ENCODE measurements at places on chromosomes 2 and 18. TPM values are rescaled to one million over a fixed set of nuclear protein-coding genes. Genes with fewer than 3 reads are reported as not detected.

GRCh38 chr2:235390108-235390815 lies 103.6 kb upstream of the AGAP1 start:
- peak; percentile 33 for DNase-seq

DNA sequence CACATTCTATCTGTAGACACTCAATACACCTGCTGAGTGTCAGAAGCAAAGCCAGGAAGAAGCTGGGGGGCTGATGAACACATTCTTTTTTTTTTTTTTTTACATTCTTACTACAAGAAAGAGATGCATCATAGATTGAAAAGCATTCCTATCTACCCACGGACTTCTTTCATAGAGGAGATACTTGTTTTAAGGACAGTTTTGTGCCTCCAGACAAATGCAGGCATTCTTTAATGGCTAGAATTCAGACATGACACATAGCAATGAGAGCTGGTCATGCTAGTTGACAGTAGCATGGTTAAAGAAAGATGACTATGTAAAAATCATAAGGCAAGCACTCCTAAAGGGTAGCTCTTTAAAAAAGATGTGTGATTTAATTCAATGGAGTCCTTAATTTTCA lies 110.2 kb downstream of the EPHA4 start:
- DNase-seq: peak; percentile 71

DNA sequence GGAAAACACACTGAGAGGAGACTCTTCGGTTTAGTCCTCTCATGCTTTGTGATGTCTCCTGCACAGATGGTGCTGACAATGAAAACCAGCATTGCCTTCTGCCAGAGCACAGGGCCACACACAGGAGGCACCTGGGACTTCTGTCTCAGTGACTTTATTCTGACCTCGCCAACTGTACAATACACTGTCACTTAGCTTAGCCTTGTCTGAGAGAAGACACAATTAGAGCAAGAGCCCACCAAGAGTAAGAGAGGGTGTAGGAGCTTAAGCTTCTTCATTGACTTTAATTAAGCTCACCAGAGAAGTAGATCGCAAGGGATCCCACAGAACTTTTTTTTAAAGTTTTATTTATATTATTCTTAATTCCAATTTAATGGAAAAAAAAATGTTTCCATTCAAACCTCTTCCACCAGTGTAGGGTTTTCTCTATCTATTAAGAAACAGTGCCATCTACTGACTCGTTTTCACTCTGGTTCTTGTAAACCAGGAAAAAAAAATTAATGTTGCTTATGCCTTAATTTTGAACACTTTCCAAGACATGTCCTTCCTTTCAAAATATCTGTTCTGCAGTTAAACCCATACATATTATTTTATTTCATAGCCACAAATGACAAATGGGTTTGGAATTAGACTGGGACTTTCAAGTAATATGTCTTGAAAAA lies 42.4 kb upstream of the DDX18 start:
- DNase-seq: peak; percentile 38

DNA sequence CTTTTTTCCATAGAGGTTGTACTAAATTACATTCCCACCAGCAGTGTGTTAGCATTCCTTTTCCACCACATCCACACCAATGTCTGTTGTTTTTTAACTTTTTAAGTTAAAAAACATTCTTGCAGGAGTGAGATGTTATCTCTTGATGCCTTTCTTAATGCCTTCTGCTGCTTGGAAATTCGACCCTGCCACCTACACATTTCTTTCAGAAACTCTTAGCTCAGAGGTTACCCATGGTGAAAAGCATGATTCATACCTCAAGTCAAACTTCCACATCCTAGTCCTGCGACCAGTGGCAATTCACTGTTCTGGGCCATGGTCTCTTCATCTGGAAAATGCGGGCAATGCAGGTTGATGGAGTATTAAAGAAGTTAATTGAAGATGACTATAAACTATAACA lies 12.7 kb upstream of the HNMT start:
- DNase-seq: peak; percentile 84

- no peak for DNase-seq
Observed at GRCh38 chr2:110873056-110873502, 140.7 kb downstream of the ACOXL start.

DNA sequence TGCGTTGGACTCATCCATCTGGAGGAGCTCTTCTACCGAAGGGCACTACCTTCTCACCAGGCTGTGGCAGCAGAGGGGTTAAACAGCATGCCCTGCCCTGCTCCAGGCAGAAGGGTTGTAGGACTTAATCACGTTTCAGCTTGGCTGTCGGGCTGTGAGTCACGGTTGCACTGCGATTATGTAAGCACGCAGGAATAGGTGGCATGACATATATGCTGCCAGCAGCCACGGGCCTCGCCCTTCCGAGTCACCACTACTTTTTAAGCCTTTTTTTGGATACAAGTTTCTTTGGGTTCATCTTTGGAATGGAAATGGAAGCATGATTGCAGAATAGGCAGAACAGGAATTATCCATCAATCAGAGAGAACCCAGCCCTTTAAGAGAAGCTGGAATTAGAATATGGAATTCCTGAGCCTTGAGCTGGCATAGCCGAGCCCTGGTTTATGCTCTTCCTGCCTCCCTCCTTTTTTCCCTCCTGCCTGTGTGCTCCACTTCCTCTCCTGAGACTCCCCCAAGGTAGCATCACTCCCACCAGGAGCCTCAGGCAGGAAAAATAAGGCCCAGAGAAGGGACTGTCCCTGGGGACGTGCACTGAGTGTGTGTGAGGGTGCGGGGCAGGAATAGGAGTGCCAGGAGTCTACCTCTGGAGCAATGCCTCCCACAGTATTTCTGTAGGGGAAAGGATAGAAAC lies 86.8 kb downstream of the SEMA4F start:
- peak; percentile 96 for DNase-seq

DNA sequence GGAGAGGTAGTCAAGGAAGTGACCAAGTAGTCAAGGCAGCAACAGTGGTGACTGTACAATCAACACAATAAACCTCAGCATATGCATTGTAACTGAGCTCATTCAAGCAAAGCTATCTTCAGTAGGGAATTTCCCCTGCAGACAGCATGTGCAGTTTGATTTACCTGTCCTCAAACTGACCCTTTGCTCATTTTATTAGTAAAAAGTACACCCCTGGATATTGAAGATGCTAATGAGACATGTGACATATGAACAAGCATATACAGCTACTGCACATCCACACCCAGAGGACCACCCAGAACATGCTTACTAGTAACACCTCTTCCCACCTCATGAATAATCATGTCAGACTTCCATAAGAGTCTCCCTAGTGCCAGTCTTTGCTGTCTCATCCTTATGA lies 15.4 kb downstream of the C2orf81 start:
- peak; percentile 40 for DNase-seq

DNA sequence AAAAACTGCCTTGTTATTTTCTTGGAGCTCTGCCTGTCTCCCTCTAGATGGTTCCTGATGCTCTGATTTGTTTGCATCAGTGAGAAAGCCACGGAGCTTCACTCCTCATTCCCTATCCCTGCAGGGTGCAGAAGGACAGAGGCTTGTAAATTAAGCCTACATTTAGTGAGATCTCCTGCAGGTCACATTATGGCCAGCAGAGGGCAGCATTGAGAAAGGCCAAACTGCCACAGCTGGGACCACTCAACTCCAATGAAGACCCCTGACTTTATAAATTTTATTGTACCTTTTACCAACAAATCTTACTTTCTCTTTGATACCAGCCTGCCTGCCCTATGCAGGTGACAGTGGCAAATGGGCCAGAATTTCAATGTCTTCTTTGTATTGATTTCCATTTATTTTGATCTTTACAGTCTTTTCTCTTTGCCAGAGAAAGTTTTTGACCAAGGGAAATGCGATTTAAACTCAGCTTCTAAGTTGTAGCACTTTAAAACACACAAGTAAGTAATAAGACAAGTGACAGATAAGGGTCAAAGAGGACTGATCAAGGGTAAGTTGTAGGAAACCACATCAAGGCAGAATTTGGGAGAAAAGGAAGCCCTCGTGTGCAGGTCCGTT lies 1029.1 kb upstream of the KLHL29 start:
- peak; percentile 4 for DNase-seq

- no peak for DNase-seq
Observed at GRCh38 chr2:130289780-130290179, 52.9 kb upstream of the IMP4 start.

GRCh38 chr2:234939576-234939975 lies 12.2 kb upstream of the SH3BP4 start:
- no peak for DNase-seq

DNA sequence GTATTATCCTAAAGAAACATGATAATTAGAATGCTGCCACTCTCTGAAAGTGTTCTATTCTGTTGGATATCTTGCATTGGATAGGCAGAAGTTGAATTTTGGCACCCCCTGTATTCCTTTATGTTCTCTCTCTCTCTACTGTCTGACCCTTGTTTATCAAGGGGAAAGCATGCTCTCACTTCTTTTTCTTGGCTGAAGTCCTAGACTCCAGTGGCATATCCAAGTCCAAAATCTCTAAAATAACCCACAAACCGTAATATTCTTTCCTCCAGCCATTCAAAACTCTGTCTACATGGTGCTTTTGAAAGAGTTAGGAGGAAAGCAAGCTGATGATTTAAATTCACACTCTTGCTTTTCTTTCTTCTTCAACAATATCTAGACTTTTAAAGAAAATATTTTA lies 669.7 kb downstream of the TDRD15 start:
- DNase-seq: peak; percentile 25

- DNase-seq: no peak
Observed at GRCh38 chr2:139155991-139156390, 375.8 kb upstream of the NXPH2 start.

- DNase-seq: peak; percentile 25
Observed at GRCh38 chr18:73980289-73980979, 167.2 kb downstream of the FBXO15 start.

GRCh38 chr18:68181956-68182355 lies 533.0 kb downstream of the TMX3 start:
- DNase-seq: peak; percentile 22

DNA sequence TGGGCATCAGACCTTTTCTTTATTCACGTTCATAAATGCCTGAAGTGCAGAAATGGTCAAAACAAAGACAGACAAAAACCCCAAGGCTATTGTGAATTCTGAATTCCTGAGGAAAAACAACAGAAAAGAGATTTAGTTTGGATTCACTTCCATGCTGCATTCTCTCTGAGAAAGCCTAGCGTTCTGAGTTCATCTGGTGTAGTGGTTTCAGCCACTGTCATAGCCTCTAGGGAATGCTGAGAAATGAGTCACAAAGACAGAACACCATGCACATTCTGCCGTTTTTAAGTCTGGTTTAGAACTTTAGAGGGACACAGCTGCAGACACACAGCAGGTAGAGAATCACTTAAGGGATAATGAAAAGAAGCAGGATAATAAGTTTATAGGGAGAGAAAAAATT lies 93.8 kb downstream of the LRP1B start:
- DNase-seq: no peak

GRCh38 chr2:1854729-1855547 lies 110.6 kb upstream of the PXDN start:
- peak; percentile 11 for DNase-seq

GRCh38 chr2:157838442-157839161 lies 37.5 kb downstream of the ACVR1 start:
- DNase-seq: peak; percentile 90

GRCh38 chr2:72892506-72893173 lies 5.4 kb downstream of the SPR start:
- DNase-seq: peak; percentile 70

DNA sequence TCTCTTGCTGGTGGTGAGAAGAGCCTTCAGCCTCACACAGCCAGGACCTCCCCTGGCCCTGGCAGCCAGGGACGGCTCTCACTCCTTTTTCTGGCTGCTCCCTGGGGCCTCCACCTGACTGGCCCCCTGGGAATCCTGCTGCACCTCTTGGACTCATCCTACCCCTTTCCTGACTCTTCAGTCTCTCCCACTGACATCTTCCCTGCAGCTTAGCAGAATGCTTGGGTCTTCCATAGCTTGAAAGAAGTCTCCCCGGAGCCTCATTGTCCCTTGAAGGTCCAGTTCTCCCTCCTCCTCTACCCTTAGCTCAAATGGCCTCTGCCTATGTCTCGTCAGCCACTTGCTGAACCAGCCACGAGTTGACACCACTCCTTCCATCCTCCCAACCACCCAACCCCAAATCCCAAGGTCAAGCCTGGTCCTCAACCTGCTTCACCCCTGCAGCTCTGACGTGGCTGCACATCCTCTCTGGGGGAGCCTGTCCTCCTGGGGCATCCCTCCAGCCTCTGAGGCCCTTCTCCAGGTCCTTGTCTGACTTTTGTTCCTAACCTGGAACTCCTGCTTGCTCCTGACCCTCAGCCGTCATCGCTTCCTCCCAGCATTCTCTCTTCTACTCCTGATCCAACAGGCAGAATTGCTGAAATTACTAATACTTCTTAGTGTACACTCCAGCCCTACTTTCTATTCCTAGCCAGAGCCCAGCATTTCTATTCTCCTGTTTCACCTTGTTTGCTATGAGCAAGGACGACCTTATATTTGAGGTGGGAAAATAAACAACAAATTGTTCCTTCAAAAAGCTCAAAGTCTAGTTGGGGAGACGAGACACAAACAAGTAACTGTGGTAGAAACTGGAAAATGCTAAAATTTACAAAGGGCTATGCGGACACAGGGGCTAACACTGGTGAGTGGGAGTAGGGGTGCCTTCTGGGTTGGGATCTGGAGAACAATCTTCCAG lies 68.7 kb upstream of the MGAT4A start:
- no peak for DNase-seq

GRCh38 chr2:164538240-164538866 lies 82.9 kb downstream of the GRB14 start:
- peak; percentile 29 for DNase-seq

DNA sequence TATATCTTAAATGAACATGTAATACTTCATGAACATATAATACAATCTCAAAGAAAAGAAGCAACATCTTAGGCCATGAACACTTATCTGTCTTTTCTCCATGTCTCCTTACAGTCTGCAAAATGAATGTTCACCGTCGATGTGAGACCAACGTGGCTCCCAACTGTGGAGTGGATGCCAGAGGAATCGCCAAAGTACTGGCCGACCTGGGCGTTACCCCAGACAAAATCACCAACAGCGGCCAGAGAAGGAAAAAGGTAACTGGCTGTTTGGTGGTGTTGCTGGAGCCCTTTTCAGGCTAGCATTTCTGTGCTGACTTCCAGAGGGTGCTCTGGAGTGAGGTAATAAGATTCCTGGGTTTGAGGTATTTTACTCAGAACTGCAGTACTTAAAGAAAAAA lies 295.9 kb upstream of the EPAS1 start:
- no peak for DNase-seq

- DNase-seq: no peak
Observed at GRCh38 chr2:10073706-10074105, 6.5 kb downstream of the CYS1 start.

Gene SNORC
- polyA plus RNA-seq: 0.67 TPM

Gene SPATA3
- not detected for polyA plus RNA-seq

Gene PSD4
- 0.55 TPM for polyA plus RNA-seq

Gene B4GALT6
- polyA plus RNA-seq: 0.52 TPM

Gene OR6B2
- polyA plus RNA-seq: not detected

Gene ABCG8
- polyA plus RNA-seq: not detected

Gene C2orf66
- 0.27 TPM for polyA plus RNA-seq

Gene CCNT2
- polyA plus RNA-seq: 8.8 TPM
